NCI-H460 (cell line): ENCODE measurements at places on chromosomes 7 and 10.

- no peak for DNase-seq
Measured at GRCh38 chr7:148211740-148212151, 378.8 kb upstream of the C7orf33 start.

GRCh38 chr7:93941945-93942344 lies 20.4 kb downstream of the GNG11 start:
- DNase-seq, result no peak

- DNase-seq, result no peak
Measured at GRCh38 chr7:82757-83155, 109.6 kb upstream of the FAM20C start.

GRCh38 chr10:76982671-76983070 lies 654.9 kb downstream of the KCNMA1 start:
- DNase-seq, result no peak

DNA sequence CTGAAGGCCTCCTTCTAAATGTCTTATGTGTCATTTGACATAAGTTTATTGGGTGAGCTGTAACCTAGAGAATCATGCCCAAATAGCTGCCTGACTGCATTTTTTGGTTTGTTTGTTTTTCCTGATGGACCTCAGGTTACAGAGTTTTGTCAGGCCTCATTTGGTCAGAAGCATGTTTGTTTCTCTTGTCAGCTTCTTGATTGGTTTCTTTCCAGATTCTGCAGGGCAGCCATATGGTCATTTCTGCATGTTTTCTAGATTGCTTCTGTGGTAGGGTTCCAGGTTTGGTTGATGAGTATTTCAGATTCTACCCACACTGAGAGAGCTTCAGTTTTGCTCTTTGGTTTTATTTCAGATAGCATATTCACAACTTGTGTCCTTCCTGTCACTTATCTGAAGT lies 28.0 kb downstream of the GLCCI1 start:
- DNase-seq, result no peak

DNA sequence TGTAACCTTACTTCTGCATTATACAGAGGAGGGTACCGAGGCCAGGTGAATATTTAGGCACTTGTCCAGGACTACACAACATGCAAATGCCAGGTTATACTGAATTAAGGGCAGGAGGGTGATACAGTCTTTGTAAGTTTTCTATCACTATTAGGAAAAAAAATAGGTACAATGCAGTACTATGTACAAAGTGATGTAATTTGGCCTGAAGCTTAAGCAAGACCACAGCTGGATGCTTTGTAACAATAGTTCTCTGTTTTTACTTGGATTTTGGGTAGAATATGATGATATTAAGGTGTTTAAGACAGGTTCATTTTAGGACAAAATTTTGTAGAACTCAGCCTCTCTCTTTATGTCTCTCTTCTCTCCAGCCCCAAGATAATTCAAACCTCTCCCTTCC lies 2.8 kb upstream of the NXPH1 start:
- no peak for DNase-seq

GRCh38 chr7:114678116-114678515 lies 243.8 kb upstream of the MDFIC start:
- DNase-seq, result no peak

- no peak for DNase-seq
Measured at GRCh38 chr7:16785846-16786245, 19.0 kb downstream of the AGR2 start.

- DNase-seq, result no peak
Measured at GRCh38 chr10:101612086-101612485, 24.0 kb downstream of the DPCD start.

DNA sequence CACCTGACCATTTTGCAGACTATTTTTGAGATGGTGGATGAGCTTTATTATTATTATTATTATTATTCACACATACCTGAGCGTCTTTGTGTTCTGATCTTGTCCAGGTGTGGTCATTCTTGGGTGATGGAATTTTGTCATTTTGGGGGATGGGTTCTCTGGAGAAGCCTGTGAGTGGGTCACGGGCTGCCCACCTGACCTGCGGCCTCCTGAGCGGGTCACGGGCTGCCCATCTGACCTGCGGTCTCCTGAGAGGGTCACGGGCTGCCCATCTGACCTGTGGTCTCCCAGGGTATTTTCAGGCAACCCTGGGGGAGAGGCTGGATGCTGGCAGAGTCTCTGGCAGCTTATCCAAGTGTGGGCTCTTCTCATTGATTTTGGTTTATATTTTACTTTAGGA lies 7.3 kb downstream of the SCART1 start:
- no peak for DNase-seq

DNA sequence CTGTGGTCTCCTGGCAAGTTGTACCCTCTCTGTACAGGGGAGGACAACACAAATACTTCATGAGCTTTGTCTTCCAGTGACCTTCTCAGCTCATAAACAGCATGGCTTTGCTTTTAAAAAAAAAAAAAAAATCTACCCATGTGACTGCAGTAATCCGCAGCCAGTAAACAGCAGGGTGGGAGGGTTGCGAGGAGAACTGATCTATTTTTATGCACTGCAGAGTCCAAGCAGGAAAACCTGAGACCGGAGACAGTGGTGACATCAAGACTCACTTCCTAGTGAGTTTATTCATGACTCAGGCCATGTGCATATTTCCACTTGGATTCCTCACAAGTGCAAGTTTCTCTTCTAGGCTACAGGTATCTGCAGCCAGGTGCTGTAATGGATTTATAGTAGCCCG lies 127.9 kb downstream of the NRF1 start:
- DNase-seq, result no peak

DNA sequence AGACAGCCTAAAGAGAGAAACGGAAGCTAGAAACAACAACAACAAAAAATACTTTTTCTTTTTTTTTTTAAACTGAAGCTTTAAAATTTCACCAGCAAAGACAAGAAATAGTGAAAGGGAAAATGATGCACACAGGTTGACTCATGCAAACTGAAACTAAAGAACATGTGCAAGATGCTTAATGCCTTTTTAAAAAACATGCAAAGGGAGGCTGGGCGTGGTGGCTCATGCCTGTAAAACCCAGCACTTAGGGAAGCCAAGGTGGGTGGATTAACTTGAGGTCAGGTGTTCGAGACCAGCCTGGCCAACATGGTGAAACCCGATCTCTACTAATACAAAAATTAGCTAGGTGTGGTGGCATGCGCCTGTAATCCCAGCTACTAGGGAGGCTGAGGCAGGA lies 15.1 kb upstream of the CUBN start:
- DNase-seq, result no peak

GRCh38 chr10:102678842-102679289 lies 34.6 kb downstream of the TRIM8 start:
- peak; percentile 52 for DNase-seq

DNA sequence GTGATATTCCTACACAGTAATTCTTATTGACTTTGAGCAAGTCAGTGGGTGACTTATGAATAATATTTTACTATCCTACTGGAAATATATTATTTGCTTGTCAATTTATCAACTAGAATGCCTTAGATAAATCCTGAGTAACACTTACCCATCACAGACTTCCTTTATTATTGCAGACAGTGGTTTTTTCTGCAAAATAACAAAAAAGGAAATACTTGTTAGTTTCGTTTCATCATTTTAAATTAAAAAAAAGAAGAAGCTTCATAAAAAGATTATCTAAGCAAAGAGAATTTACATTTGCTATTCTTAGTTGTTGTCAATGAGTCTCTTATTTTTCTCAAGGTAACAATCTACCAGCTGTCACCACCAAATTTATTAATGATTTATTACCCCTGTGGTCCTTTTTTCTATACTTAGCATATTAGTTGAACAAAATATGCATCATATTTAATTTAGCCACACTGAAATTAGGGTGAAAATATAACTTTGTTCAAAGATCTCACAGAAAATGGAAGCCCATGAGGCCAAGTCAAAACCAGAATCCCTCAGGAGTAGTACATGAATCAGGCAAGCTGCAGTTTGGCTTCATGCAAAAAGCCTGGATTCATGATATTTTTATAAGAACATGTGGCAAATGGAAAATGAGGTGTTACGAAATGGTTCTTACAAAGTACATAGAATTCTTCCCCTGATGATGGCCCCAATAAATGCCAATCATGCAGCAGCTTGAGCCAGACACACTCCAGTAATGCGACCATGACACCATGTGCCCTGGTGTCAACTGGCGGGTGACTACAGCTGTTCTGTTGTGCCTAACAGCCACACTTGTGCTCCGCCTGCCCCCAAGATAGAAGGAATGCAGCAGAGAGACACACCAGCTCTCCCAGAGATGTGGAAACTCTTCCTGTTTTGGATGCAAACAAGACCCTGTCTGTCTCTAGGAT lies 132.6 kb downstream of the ELMO1 start:
- no peak for DNase-seq

- no peak for DNase-seq
Measured at GRCh38 chr10:119784340-119785067, 58.7 kb downstream of the INPP5F start.

DNA sequence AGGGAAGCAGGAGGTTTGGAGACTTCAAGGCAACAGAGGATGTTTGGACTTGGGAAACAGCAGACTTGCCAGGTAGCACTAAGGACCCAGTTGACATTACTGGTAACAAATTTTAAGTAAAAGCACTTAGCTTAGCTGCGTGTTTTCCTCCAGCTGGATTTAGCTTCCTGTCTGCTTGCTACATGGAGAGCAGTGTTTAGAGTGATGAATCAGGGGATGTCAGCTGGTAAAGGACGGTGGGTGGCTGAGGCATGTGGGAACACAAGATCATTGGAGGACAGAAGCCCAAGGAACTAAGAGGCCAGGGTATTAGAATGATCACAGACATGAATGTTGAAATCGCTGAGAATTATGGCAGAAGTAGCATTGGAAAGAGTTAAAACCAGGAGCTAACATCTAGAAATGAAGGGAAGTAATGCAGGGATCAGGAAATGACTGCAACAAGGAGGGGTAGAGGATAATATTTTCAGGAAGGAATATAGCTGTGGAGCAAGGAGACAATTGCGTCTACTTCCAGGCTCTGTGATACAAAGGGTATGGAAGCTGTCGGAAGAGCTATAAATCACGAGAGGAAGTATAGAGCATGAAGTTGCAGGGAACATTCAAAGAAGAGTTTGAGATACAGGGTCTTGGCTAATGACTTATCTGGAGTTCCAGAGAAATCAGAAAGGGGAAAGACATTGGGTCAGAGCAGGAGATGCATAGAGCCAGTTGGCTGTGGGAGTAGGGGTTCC lies 34.4 kb downstream of the CALD1 start:
- no peak for DNase-seq

- no peak for DNase-seq
Measured at GRCh38 chr10:14705548-14706230, 69.0 kb downstream of the FAM107B start.

GRCh38 chr10:129852829-129853561 lies 111.1 kb downstream of the EBF3 start:
- no peak for DNase-seq

GRCh38 chr7:7323352-7323751 lies 141.0 kb downstream of the C1GALT1 start:
- DNase-seq, result no peak

- DNase-seq, result no peak
Measured at GRCh38 chr10:31752170-31752569, 176.5 kb downstream of the ARHGAP12 start.

- no peak for DNase-seq
Measured at GRCh38 chr10:70786799-70787415, 1.7 kb upstream of the TBATA start.

GRCh38 chr7:121484089-121484763 lies 88.1 kb upstream of the FAM3C start:
- no peak for DNase-seq

- no peak for DNase-seq
Measured at GRCh38 chr10:131184503-131184902, 127.0 kb downstream of the TCERG1L start.

GRCh38 chr7:20796500-20796899 lies 9.8 kb upstream of the SP8 start:
- no peak for DNase-seq

GRCh38 chr7:31407178-31407676 lies 66.7 kb upstream of the NEUROD6 start:
- DNase-seq, result no peak

DNA sequence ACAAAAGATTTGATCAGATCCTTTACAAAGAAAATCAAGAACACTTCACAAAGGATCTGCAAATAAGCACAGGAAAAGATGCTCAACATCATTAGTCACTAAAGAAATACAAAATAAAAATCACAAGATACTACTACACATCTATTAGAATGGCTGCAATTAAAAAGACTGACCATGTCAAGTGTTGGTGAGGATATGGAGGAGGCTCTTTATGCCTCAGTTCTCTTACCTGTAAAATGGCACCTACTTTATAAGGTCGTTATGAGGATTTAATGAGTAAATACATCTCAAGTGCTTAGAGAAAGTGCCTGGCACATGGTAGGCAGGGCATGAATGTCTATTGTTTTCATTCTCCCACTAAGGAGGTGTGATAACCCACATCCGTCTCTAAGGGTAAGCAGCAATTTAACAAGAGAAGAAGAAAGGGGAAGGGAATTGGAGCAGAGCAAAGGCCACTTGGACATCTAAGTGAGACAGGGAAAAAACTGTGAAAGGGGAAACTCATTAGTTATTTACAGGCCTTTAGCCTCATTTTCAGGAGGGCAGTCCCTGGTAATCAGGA lies 157.5 kb upstream of the NFE2L3 start:
- DNase-seq, result no peak

GRCh38 chr7:154837622-154838021 lies 165.3 kb downstream of the PAXIP1 start:
- no peak for DNase-seq

DNA sequence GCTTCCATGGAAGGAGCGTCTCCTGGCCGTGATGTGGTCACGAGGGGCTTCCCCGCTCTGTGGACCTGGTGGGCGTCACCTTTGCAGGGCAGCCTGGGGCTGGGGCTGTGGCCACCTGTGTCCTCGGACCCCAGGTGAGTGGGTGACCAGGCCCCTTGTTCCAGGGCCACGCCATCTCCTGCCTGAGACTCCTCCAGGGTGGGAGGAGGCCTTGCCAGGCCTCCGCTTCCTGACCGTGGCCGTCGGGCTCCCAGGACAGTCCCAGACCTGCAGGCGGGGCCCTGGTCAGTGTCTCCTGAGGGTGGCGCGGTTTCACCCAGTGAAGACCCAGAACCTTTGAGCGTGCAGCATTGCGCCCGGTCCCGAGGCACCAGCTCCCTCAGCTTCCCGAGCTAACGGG lies 20.4 kb upstream of the UTF1 start:
- no peak for DNase-seq

- peak; percentile 63 for DNase-seq
Measured at GRCh38 chr10:34698979-34699378, 116.1 kb downstream of the PARD3 start.

DNA sequence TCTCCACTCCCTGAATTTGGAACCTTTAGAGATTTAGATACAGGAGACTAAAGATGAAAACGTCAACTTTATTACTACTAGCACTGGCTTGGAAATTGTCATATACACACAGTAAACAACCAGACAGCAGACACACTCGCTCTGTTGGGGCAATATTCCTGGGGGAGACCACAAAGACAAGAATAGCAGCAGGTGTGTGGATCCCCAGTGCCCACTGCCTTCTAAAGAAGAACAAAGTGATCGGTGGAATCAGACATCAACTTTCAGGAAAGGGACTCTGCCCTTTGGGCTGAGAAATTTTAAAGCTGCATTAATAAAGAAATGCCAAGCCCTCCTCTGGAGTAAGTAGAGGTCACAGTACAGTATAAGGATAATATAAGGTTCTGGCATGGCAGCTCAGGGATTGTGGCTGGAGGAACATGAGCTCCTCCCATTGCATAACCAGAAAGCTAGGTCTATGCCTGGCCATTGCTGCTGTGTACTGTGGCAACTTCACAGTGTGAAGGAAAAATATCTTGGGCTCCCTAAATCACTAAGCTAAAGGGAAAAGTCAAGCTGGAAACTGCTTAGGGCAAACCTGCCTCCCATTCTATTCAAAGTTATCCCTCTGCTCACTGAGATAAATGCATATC lies 57.1 kb upstream of the ANKRD1 start:
- no peak for DNase-seq
